Activated naive CD4-positive, alpha-beta T cell treated with Interleukin-2 at 50 U/mL for 16 hours (primary cell): ENCODE measurements at places on chromosomes 16 and 17.

- no peak for DNase-seq
Observed at GRCh38 chr17:38617967-38618760, 12.4 kb upstream of the SRCIN1 start.

DNA sequence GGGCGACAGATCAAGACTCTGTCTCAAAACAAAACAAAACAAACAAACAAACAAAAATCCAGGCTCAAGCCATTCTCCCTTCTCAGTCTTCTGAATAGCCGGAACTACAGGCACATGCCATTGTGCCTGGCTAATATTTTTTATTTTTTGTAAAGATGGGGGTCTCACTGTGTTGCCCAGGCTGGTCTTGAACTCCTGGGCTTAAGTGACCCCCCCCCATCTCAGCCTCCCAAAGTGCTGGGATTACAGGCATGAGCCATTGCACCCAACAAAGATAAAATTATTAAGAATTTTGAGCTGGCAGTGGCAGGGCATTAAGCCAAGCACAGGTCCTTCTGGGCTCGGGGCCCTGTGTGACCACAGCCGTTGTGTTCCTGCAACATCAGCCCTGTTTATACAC lies 69.9 kb upstream of the CBX4 start:
- no peak for DNase-seq

DNA sequence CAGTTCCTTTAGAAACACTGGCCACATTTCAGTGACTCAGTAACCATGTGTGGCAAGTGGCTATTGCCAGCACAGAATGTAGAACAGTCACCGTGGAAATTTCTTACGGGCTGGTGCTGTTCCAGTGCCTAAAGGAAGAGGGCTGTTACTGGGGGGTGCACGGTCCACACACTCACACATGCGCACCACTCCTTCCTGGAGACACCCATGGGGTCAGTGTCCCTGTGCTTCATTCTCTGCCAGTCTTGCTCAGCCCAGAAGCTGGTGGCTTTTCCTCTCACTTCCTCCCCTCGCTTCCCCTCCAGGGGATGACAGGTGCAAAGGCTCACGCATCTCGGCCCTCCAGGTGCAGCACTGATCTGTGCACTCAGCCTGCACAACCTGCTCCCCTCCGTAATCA lies 115.6 kb downstream of the CCDC182 start:
- no peak for DNase-seq

DNA sequence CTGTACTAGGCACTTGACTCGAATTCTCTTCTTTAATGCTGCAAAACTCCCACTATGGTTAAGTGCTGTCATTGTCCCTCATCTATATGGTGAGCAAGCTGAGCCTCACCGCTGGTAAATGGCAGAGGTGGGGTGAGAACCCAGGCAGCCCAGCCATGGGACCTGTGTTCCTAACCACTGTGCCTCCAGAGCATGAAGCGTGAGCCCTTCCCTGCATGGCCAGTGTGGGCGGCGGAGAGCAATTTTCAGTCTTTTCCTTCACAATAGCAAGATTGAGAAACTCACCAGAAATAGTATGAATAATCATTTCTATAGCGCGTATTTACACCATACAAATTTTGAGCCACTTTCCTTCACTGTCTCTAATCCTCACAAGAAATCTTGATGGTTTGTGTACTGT lies 9.2 kb downstream of the BFAR start:
- no peak for DNase-seq

- no peak for DNase-seq
Observed at GRCh38 chr16:9053006-9053601, 38.3 kb upstream of the HAPSTR1 start.

- peak; percentile 35 for DNase-seq
Observed at GRCh38 chr17:82302991-82303943, 14.1 kb downstream of the CD7 start.

- no peak for DNase-seq
Observed at GRCh38 chr16:59324462-59324861, 590.3 kb upstream of the GOT2 start.

DNA sequence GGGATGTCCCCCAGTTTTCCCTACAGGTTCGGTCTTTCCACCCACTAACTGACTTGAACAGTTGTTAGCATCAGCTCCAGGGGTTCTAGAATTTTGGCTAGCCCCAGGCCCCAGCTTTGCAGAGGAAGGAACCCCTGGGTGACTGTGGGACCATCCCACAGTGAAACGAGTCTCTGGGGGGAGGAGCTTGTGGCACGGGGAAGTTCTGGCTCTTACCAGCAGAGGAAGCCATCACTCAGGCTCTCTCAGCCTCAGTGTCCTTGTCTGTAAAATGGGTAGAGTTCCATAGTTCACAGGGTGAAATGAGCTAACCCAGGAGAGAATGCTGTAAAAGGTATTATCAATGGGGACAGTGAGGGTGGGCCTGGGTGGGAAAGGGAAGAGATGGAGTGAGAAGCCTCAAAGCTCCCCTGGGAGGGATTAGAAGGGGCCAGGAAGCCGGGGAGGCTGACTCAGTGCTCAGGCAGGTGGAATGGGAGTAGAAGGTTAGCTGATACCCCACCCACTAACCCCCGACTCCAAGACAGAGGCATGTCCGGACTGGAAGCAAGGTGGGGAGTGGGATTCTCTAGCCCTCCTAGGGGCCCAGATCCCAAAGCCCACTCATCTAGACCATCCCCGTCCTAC lies 30.9 kb upstream of the CDC42EP4 start:
- no peak for DNase-seq

GRCh38 chr17:73910206-73910605 lies 266.0 kb upstream of the SDK2 start:
- DNase-seq, result no peak

DNA sequence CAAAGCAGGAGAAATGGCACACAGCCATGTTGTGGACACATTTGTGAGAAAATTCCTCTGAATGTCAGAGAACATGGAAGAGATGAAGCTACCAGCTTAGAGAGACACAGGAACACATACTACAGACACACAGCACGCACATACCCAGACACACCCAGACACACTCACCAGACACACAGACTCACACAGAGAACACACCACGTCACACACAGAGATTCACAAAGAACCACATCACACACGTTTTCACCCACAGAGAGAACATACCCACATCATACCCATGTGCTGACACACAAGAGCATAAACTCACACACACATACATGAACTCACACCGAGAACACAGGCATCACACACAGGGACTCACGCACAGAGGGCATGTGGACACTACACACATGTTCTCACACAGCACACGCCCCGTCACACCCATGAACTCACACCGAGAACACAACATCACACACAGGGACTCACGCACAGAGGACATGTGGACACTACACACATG lies 124.9 kb downstream of the METRNL start:
- DNase-seq, result peak; percentile 1

GRCh38 chr16:67104061-67104460 lies 5.7 kb upstream of the PHAF1 start:
- no peak for DNase-seq

DNA sequence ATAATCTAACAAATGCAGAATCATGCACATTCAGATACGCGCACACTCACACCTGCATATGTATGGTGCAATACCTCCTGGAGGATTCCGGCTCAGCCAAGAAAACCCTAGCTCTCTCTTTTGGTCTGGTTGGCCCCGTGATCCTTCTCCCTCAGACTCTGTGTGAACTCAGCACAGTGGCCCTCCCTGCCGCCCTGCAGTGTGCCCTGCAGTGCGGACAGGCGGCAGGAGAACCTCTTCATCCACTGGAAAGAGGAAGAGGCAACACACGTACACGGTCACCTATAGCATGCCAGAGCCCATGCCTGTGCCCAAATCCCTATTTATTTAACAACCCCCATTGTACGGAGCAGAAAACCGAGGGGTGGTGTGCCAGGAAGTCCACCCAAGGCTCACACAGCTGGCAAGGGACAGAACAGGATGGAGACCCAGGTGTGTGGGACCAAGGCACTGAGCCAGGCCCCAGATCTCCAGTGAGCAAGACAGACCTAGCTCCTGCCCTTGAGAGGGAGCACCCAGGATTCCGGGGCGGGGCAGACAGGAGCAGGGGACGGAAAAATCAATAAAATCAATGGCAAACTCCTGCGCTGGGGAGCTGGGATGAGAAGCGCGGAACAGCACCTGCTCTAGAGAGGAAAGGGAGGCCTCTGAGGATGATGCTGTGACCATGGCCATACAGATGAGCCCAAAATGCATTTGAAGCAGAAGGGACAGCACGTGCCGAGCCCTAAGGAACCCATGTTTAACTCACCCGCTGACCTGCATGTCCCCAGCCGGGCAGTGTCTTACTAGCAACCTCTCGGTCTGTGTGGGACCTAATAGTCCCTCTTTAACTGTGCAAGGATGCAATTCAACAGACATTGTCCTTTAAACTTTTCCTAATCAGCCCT lies 54.7 kb upstream of the CIBAR2 start:
- no peak for DNase-seq

- no peak for DNase-seq
Observed at GRCh38 chr16:74562117-74562516, 44.8 kb downstream of the GLG1 start.

GRCh38 chr17:8420041-8420934 lies 15.4 kb upstream of the NDEL1 start:
- no peak for DNase-seq

- DNase-seq, result no peak
Observed at GRCh38 chr17:6020376-6021010, 49.7 kb upstream of the WSCD1 start.

DNA sequence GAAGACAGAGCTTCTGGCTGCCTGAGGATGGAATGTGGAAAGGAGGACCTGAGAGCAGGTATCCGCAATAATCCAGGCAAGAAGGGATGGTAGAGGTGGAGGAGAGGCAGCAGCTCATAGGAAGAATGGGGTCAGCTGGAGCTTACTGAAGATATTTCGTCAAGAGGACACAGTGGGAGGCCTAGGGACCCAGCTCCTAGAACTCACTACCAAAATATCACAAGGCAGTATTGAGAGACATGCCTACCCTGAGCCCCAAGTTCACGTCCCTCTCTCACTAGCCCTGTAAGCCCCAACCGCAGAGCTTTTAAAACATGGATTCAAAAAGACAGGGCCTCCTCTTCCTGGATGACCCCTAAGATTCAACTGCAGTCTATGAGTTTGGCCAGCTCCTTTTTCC lies 14.2 kb upstream of the CCL8 start:
- no peak for DNase-seq

DNA sequence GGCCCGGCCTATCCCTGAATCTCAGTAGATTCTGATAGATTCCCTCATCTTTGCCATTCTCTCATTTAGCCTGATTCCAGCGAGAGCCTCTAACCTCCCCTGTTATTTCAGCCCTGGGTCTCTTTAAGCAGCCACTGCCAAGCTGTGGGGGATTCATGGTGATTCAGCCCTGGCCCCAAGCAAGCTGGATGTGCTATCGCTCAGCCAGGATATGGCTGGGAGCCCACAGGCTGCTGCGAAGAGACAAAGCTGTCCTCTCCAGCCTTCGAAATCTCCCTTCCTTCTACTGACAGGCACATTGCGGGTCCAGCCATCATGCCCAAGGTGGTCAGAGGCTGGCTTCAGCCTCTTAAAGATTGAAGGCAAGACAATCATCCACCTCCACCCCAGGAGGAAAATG lies 394.1 kb downstream of the SOX9 start:
- DNase-seq, result no peak

GRCh38 chr16:64478252-64478906 lies 643.5 kb downstream of the CDH11 start:
- no peak for DNase-seq

- DNase-seq, result no peak
Observed at GRCh38 chr16:30699615-30700099, 686 bp downstream of the SRCAP start.

- no peak for DNase-seq
Observed at GRCh38 chr17:28737770-28738679, 5.8 kb upstream of the TRAF4 start.

DNA sequence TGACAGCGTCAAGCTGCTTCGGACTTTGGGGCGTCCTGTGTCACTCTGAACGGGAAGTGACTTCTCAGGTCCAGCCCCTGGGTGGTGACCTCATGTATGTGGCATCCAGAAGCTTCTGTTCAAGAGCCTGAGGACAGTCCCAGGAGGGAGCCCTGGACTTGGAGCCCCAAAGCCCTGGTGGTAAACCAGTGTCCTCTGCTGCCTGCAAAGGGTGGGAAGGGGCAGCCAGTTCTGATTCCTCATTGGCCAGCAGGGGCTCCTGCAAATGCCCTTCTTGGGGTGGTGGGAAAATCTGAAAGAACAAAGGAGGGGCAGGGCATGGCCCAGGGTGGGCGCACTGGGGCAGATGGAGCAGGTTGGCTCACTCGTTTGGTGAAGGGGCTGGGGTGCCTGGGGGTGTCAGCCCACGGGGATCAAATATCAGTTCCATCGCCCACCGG lies 1.6 kb downstream of the OSGIN1 start:
- DNase-seq, result no peak

- no peak for DNase-seq
Observed at GRCh38 chr17:41629826-41630670, 5.7 kb upstream of the KRT17 start.

DNA sequence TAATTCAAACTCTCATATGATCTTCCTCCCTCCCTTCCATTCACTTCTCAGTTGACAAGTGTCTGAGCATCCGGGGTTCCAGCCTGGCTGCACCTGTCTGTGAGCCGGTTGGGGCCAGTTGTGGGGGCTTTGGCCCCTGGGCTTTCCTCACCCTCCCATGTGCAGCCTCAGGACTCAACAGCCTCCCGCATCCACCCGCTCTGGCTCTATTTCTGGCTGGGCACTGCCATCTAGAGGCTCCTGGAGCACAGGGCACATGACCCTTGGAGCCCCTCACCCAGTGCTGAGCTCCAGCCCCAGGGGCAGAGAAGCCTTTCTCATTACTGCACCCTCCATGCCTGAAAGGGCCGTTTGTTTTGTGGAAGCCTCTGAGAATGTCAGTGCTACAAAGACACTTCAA lies 43.3 kb downstream of the HAPSTR1 start:
- peak; percentile 62 for DNase-seq

DNA sequence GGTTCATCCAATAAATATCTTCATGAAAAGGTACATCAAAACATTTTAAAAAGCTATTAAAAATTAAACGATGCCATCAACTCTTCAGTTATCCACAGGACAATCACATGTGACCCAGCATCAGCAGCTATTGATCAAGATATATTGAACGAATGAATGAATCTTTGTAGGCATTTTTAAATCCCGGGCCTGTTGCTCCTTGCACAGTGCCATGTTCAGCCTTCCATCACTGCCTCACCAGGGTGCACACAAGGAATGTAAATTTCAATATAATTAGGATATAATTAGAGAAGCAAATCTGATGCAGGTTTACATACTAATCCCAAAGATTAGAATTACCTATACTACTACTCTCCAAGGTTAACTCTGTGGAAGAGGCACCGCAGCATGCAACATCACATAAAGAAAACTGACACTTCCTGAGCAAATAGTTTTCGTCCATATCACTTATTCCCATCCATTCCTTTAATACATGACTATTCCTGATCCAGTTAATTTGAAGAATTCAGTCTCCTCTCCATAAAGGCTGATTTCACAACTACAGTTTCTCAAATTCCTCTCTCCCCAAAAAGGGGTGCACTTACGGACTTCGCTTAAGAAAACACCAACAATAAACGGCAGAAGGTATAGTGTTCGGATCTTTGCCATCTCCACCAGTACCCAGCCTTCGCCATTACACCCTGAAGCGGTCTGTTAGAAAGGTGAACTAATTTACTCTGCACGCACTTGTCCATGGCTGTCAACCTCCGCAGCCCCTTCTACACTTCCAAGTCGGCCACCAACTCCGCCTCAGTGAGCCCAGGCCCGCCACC lies 938 bp downstream of the NCOR1 start:
- DNase-seq, result no peak
